ENCODE measurements at places on chromosomes 3 and 15.

DNA sequence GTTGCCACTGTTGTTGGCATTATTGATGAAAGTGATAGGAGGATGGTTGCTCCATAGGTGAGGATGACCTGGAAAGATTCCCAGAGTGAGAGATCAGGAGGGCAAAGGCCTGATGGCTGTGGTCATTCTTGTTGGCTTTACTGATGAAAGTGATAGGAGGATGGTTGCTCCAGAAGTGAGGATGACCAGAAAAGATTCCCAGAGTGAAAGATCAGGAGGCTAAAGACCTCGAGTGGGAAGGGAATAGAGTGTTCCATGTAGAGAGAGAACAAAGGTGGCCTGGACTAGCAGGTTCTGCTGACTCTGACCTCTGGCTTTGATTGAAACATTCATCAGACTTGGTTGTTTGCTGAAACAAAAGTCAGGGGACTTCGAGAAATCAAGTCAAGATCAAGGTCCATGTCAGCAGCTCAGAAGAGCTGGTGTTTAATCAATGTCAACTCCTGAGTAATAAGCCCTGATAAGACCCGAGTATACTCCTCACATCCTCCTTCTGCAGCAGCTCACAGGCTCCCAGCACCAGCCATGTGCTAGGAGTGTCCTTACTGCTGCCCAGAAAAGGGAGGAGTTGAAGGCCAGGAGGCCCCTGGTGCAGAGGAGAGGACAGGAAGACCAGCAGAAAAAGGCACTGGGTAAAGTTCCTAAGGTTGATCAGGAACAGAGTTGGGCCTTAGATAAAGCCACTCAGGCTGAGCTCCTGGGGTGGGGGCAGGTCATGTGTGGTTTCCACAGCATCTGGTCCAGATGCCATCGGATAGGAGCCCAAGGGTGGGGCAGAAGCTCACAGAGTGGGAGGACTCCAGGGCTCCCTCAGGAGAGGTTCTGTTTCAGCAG is 19.9 kb downstream of the CYP8B1 start:
- no peak for DNase-seq

- no peak for DNase-seq
Measured at GRCh38 chr3:54533856-54534255, 394.0 kb downstream of the LRTM1 start.

- no peak for DNase-seq
Measured at GRCh38 chr3:37301980-37302708, 127.8 kb upstream of the LRRFIP2 start.

DNA sequence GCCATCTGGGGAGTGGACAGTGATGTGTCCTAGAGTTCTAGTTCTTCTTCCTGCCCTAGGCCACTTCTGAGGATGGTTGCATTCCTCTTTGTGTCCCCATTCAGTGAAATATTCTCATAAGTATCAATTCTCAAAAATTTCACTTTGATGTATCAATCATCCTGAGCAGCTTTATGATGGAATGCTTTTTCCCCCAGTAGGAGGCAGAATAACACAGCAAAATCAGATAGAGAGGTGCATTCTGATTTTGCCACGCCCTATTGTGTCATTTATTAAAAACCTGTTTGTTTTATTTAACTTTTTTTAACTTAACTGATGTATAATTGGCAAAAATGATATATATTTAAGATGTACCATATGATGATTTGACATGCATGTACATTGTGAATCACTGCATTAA is 656.0 kb upstream of the GRM7 start:
- DNase-seq = no peak

- no peak for DNase-seq
Measured at GRCh38 chr3:45509038-45509767, 85.3 kb upstream of the LIMD1 start.

GRCh38 chr3:56681984-56682461 is 1.0 kb downstream of the TASOR start:
- no peak for DNase-seq

DNA sequence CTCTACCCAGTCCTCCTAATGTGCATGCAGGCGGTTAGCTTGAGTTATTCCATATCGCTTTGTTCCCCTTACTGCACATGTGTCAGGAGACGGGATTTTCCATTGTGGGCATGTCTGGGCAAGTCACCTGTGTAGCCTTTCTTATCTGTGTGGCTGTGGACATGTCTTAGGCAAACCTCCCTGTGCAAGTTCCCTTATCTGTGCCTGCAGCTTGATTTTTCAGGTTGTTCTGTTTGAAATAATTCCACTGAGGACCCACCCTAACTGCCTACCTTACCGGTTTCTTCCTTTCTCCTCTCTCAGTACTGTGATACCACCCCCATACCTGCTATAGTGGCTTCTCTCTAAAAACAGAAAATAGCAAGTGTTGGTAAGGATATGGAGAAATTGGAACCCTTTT is 113.6 kb downstream of the NEO1 start:
- no peak for DNase-seq

DNA sequence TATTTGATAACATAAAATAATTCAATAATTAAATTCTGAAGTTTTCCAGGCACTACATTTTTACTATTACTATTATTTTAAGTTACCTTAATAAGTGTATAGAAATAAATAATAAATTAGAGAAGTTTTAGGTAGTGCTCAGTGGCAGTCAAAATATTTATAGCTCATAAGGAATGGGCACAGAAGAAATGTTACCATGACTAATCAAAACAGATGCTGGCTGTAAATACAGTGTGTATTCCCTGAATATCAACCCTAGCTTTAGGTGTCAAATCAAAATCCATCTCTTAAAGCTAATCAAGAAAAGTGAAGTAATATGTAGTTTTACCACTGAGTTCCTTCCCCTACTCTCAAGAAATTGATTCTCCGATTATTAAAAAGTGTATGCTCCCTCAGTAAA is 35.5 kb downstream of the ZBTB20 start:
- DNase-seq = no peak

DNA sequence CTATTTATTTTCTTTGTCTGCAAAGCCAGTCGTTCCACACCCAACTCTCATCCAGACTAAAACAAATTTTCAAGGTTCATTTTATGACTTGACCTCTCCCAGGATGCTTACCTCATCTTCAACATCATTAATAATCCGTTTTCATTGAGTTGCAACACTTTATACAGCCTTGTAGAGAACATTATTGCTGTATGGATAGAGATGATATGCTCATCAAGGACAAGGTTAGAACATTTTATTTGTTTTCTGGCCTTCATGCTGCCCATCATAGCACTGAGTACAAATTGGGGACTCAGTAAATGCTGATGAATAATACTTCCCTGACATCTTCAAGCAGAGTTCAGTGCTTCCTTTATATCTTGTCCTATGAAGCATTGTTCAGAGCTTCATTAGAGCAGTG is 120.2 kb downstream of the OXSM start:
- DNase-seq = no peak

GRCh38 chr3:130925628-130926027 is 31.7 kb downstream of the ATP2C1 start:
- no peak for DNase-seq

- DNase-seq = no peak
Measured at GRCh38 chr15:90101130-90101968, 919 bp downstream of the IDH2 start.

- no peak for DNase-seq
Measured at GRCh38 chr3:187167777-187168176, 28.5 kb upstream of the RPL39L start.

GRCh38 chr15:43828061-43828657 is 1.4 kb downstream of the WDR76 start:
- DNase-seq = no peak
